ENCODE measurements at places on chromosomes 2 and 18.

DNA sequence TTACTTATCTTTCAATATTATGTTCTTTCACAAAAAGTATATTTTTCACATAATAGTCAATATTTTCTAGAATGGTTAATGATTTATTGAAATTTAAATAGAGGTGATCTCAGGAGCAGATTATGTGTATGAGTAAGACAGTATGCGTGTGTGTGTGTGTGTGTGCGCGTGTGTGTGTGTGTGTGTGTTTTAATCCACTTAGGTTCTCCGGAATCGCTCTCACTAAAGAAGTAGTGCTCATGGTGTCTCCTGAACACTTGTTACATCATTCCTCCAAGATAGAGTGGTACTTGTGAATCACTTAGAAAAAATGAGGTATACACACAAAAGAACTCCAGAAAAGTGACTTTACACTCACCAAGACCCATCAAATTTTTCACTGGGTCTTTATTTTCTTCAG, 91.0 kb upstream of the KCNH7 start:
- no peak for DNase-seq

- DNase-seq = no peak
These were observed 1.5 kb upstream of the RUFY4 start for GRCh38 chr2:218067523-218067922.

DNA sequence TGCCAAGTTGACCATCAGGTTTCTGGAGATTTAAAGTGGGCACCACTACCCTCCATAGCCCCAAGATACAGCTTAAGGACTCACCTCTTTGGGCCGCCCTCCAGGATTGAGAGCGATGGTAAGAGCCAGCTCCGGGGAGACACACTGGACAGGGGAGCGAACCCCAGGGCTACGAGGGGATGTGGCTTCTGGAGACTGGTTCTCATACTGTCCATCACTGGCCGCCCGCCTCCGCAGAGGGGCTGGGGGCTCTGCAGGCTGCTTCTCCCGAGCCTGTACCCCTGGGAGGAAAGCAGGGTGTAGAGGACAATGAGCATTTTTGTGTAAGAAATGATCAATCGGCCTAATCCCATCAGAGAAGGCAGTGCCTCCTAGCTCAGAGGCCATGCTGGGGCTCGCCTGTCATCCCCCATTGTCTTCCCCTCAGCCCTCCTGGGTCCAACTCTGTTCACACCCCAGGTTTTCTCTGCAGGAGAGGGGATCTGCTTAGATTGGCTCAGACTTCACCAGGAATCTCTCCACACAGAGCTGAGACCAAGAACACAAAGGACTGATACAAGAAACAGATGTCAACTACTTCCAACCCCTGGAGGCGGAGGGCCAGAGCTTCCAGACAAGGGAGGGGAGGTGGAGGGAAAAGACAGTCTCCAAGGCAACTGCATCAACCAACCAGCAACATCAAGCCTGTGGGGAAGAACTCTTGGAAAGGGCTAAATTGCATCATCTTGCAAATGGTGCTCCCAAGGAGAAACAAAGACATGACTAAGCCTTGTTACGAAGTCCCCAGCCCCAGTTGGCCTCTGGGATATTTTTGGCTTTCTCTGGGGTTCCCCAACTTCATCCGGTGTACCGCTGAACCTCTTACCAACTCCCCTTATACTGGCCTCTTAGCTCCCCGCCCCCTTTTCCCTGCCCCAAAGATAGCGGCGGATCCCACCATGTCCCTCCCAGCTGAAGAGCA, 166.6 kb downstream of the TNS1 start:
- no peak for DNase-seq

GRCh38 chr18:76497021-76497420, 2.0 kb upstream of the ZNF516 start:
- no peak for DNase-seq

DNA sequence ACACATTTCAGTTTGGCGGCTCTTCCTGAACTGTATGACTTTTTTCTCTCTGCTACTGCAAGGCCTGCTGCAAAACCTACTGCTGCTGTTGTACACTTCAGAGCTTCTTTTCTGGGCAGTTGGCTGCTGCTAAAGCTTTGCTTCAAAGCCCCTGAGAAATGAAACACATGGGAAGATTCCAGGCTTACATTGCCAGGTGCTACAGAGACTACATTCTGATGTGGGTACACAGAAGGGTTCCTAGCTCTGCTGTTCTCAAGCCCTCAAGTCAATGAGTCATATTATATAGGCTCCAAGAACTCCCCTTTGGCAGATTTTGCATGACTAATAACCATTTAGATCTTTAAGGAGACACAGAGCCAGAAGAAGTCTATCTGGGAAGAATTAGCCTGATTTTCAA, 12.9 kb upstream of the PGAP1 start:
- DNase-seq = no peak

DNA sequence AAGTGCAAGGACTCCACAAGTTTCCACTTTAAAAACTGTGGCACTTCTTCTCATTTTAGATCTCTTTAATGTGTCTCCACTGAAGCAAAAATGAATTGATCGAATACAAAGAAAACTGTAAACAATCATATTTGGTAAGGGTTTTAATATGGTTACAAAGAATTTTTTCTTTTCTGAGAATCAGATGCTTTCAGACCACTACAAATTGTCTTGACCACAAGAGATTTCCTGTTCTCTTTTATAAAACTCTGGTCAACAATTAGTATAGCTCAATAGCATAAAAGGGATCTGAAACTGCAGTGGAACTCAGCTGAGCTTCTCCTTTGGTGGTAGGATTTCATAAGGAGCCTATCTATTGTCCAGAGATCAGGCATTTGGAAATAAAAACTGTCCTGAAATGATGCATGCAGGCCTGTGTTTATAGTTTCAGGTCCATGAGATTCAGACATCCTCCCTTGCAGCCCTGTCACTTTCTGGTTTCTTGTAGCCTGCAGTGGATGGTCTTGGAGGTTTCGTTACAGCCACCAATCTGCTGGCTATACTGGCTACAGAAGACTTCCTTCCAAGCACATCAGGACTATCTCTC, 120.0 kb downstream of the DOCK10 start:
- no peak for DNase-seq

DNA sequence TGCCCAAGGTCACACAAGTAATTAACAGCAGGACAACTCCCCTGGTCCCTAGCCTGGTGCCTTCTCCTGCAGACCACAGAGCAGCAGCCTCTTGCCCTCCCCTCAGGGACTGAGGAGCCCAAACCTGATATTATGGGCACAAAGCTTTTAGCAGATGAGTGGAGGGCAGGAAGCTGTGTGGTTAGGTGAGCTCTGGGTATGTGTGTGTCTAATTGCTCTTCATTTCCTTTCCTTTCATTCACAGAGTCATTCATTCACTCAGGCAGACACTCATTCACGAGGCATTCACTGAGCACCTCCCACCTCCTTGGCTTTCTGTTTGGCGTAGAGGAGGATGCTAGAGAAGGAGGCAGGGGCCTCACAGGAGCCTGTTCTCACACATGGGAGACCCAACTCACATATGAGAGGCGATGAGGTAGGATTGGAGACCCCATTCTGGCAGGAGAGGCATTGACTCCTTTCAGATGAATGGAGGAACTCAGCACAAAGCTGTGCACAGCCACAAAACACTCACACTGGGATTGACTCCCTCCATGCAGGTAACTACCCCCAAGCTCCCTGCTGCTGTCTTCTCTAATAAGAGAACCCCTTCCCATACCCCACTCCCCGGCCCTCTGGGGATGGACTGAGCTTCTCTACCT, 306.8 kb upstream of the SKOR2 start:
- DNase-seq = no peak

DNA sequence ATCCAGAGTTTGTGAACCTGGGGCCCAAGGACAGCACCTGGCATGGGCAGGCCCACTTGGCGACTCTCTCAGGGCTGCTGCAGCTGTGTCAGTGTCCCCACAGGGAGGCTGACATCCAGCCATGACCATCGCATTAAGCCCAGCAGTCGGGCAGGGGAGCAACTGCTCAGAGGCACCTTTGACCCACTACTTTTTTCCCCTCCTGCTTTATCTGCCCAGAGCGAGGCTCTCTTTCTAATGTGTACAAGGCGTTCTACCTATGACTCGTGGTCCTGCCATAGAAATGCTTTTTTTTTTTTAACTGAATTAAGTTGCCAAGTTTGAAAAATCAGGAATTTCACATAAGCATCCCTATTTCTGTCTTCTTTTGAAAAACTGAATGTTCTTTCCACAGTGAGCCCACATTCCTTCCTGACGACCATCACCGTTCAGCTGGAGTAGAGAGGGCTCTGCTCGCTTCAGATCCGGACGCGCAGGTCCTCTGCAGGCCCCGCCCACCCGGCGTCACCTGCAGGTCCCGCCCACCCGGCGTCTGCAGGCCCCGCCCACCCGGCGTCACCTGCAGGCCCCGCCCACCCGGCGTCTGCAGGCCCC, 403 bp upstream of the CLUL1 start:
- no peak for DNase-seq

GRCh38 chr2:48750128-48750739, 5.3 kb downstream of the LHCGR start:
- DNase-seq = no peak

DNA sequence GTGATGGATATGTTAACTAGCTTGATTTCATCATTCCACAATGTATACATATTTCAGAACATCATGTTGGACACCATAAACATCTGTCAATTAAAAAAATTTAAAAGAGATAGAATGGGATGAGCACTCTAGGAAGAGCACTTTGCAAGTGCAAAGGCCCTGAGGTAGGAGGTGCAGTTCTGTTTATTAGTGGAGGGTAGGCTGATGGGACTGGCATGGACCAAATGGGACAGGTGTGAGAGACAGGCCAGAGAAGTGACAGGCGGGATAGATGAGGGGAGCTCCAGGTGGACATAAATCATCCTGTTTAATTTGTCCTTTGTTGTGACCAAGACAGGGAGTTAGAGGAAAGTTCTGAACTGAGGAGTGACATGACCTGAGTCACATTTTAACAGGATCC, 477.9 kb downstream of the TSN start:
- DNase-seq = no peak

GRCh38 chr2:5735521-5735861, 43.3 kb downstream of the SOX11 start:
- DNase-seq = no peak

GRCh38 chr2:29270701-29271121, 155.5 kb downstream of the CLIP4 start:
- DNase-seq = no peak

DNA sequence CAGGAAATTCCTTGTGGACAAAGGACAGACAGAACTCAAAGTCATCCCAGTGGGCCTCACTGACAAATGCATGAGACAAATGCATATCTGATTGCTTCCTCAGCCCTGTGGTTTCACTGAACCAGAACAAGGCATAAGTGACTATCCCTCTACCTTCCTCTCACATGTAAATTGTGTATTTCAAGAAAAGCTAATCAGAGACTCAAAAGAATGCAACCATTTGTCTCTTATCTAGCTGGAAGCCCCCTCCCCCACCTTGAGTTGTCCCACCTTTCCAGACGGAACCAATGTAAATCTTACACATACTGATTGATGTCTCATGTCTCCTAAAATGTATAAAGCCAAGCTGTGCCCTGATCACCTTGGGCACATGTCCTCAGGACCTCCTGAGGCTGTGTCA, 102.0 kb upstream of the TMEM200C start:
- no peak for DNase-seq

DNA sequence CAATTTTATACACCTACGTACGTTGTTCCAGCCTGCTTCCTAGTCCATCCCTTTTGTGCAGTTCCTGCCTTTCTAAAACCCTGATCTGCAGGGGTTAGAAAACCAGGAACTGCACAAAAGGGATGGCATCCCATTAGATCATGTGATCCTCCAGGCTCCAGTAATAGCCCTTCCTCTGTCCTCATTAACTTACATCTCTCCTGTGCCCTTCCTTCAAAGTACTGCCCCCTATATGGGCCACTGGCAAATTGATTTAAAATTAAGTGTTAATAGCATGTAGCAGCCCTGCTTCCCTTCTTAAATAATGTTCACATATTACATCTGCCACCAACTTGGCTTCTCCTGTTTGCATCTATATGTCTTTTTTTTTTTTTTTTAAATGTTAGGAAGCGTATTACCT, 61.3 kb upstream of the NXPH2 start:
- DNase-seq = no peak

- no peak for DNase-seq
These were observed 167.1 kb upstream of the KYNU start for GRCh38 chr2:142710336-142710735.

DNA sequence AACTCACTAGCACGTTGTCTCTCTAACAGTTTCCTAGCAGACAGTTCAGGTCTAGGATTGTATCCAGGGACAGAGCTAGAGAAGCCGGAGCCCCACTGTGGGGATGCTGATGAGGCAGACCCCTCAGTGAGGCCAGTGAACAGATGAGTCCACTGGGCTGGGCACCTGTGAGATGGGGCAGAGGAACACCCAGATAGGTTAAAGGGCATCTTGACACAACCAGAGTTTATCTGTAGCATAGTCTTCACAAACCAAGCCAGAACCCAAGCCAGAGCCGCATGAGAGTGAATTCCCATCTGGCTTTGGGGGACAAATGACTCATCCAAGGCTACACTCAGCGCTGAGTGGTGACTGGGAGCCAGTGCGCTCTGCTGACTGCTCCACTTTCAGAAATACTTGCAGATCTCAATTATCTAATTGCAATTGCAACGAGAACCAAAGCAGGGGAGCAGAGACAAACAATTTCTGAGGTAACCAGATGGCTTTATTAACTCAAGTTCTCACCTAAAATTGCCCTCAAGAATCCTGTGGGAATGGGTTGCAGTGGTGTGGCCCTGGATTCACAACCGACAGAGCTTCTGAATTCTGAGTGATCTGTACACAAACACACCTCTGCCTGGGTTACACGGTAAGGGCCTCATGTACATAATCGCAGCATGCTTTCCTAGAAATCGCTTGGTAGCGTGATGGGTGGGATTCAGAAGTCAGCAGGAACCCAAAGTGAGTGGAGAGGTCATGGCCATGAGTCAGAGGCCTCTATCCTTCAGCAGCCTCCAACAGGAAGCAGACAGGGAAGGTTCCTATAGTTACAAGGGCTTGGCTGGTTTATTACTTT, 48.7 kb upstream of the MSH2 start:
- DNase-seq = no peak

GRCh38 chr2:73035899-73036711, 35.4 kb downstream of the SFXN5 start:
- no peak for DNase-seq

GRCh38 chr2:115609978-115610377, 1167.5 kb downstream of the DPP10 start:
- no peak for DNase-seq

- no peak for DNase-seq
These were observed 55.4 kb downstream of the NGEF start for GRCh38 chr2:232957657-232958090.

DNA sequence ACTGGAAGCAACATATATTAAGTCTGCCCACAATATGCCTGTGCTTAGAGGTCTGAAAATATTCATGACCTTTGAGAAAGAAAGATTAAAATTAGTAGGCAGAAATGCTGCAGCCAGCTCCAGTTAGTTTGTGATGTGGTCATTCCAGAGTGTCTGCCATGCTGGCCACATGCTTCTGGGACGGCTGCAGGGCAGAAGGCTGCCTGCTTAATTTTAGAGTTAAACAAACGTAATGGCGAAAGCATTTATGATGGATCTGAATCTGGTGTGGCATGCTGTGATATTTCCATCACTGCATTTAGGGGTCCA, 95.4 kb downstream of the FHOD3 start:
- no peak for DNase-seq

- no peak for DNase-seq
These were observed 111.8 kb downstream of the XRCC5 start for GRCh38 chr2:216220976-216221375.
